ENCODE measurements at places on chromosomes 4 and X.

- no peaks in the 10 kb centered on the region for H3K27me3 ChIP-seq
- no peak for DNase-seq
- H3K4me1 ChIP-seq, result no peaks in the 10 kb centered on the region
- H3K27ac ChIP-seq, result no peak overlapping the region
- no peaks in the 10 kb centered on the region for H3K36me3 ChIP-seq
Measured at GRCh38 chrX:16975233-16975632, 28.8 kb downstream of the REPS2 start.

GRCh38 chrX:56733459-56734046, 4.5 kb downstream of the NBDY start:
- H3K27me3 ChIP-seq, result no peaks in the 10 kb centered on the region
- H3K4me3 ChIP-seq, result no peak overlapping the region
- H3K4me1 ChIP-seq, result no peaks in the 10 kb centered on the region

DNA sequence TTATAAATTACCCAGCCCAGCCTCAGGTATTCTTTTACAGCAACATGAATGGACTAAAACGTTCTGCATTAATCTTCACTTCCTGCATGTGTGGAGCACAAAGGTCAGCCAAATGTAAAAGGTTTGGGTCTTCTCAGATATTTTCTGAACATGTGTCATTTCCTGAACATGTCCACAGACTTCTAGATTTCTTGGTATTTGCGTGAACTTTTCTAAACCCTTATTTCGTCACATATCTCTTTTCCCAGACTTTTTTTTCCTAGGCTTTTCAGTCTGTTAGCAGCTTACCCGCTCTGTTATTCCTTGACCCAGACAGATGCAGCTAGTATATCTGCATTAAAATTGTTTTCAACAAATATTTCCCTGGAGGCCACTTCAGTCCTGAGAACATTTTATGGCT, 57.3 kb upstream of the USP51 start:
- no peak for DNase-seq
- H3K27ac ChIP-seq, result no peak overlapping the region
- H3K27me3 ChIP-seq, result no peaks in the 10 kb centered on the region

DNA sequence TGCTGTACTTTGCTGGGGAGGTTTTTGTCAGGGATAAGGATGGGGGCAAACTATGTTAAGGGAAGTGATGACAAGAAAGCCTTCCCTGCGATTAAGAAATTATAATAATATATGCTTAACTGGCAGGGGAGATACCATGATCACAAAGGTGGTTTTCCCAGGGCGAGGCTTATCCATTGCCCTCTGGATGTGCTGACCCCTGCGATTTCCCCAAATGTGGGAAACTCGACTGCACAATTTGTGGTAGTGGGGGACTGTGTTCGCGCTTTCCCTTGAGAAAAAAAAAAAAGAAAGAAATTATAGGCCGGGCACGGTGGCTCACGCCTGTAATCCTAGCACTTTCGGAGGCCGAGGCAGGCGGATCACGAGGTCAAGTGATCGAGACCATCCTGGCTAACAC, 24.5 kb downstream of the SLC25A43 start:
- DNase-seq, result peak; percentile 12
- no peak overlapping the region for H3K4me3 ChIP-seq
- peaks cover 2% of the 10 kb centered on the region for H3K4me1 ChIP-seq
- H3K27me3 ChIP-seq, result no peaks in the 10 kb centered on the region

DNA sequence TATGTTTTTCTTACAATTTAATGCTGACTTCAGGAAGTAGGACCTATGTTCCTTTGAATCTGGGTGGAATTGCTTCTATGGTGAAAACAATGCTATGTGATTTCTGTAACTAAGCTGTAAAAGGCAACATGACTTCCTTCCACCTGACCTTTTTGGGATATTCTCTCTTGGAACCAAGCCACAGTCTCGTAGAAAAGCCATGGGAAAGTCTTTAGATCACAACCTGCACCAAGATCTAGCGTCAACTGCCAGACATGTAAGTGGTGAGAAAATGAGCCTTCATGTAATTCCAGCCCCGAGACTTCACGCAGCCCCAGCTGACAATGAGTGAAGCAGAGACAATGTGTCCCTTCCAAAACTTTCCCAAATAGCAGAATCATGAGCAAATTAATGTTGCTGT, 297.0 kb upstream of the DCAF8L1 start:
- no peak overlapping the region for H3K4me3 ChIP-seq
- no peaks in the 10 kb centered on the region for H3K4me1 ChIP-seq
- DNase-seq, result peak; percentile 0
- no peaks in the 10 kb centered on the region for H3K36me3 ChIP-seq
- H3K27ac ChIP-seq, result no peak overlapping the region
